ENCODE measurements at places on chromosomes 5 and 9.

GRCh38 chr5:138929571-138929955 lies 54.4 kb upstream of the LRRTM2 start:
- no peak for DNase-seq

- DNase-seq, result no peak
Observed at GRCh38 chr5:181232593-181232992, 9.5 kb downstream of the TRIM41 start.

- no peak for DNase-seq
Observed at GRCh38 chr5:119943148-119943547, 313.8 kb downstream of the FAM170A start.

GRCh38 chr9:34664281-34665066 lies 2.0 kb upstream of the CCL27 start:
- no peak for DNase-seq
